ENCODE measurements at places on chromosomes 7 and 10. TPM values are rescaled to one million over a fixed set of nuclear protein-coding genes. Genes with fewer than 3 reads are reported as not detected.

Gene PGAM2
- 2,530 TPM for polyA plus RNA-seq

Gene MSMB
- polyA plus RNA-seq = not detected

Gene NME8
- polyA plus RNA-seq = not detected

Gene KRIT1
- polyA plus RNA-seq = 19.0 TPM

Gene USP54
- 7.5 TPM for polyA plus RNA-seq

Gene TDRD1
- polyA plus RNA-seq = 0.11 TPM

Gene CPEB3
- 4.6 TPM for polyA plus RNA-seq

Gene AKR1C1
- 99.1 TPM for polyA plus RNA-seq

Gene TMEM176B
- polyA plus RNA-seq = 114 TPM

Gene ZNF804B
- polyA plus RNA-seq = 0.02 TPM

Gene LIPK
- polyA plus RNA-seq = not detected

Measured in right cardiac atrium (tissue), 5 donors.